T-helper 1 cell (primary cell): ENCODE measurements at places on chromosomes 16 and 17.

- no peak for DNase-seq
These were observed 160.6 kb downstream of the MAF start for GRCh38 chr16:79439901-79440300.

DNA sequence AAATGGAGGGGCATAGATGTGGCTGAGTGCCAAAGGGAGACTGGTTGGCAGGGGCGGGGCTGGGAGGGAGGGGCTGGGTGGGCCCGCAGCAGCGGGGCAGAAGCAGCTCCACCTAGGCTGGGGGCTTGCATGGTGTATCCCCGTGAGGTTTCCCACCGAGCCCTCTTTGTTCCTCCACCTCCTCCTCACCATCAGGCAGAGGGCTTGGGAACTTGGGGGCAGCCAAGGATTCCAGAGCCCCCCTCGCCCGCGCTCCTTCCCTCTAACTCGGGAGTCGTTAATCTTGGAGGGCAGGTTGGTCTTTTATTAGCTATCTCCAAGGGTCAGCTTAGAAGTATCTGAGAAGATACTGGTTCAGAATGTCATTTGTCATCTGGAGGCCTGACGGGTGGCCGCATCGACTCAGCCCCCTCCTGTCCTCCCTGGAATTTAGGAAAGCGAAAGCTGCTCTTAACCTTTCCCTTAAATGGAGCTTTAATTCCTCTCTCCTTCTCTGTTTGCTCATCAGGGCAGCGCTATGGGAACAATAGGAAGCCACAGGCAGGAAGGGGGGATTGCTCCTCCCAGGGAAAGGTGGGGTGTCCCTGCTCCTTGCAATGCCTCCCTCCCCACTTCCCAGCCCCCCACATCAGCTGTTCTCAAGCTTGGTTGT lies 274.3 kb upstream of the XYLT1 start:
- DNase-seq, result no peak

DNA sequence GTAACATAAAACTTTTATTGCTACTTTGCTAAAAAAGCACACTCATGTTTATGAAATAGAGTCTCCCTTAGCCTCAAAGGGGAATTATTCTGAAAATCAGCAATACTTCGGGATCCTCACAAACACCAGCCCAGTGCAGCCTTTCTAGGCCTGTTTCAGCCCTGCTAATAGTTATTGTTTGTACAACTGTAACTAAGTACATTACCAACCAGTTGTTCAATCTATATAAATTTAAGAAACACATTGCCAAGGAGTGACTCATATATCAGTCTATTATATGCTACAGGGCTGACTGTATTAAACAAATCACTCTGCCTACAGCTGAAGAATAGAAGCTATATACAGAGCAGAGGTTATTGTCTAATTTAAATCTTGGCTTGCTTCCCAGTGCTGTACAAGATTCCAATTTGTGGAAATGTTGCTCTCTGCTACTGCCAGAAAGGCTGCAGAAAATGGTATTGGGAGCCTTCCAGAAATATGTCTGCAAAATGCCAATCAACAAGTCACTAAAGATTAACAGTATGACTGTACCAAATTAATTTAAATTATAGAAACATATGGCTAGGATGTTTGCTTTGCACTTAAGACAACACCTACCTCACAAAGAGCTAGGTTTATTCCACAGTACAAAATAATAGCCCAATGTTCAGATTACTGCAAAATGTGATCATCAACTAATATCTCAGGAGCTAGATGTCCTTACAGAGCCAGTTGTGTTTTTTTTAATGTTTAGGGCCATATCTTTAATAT lies 49.7 kb downstream of the TOX3 start:
- DNase-seq, result no peak

- no peak for DNase-seq
These were observed 2.9 kb downstream of the ABI3 start for GRCh38 chr17:49213399-49213798.
